ENCODE measurements at places on chromosomes 1 and 21. TPM values are rescaled to one million over a fixed set of nuclear protein-coding genes. Genes with fewer than 3 reads are reported as not detected.

SLC41A1 gene
- 26.4 TPM for total RNA-seq

BNIPL gene
- total RNA-seq, result 1.3 TPM

CGN gene
- total RNA-seq, result not detected

SPATA45 gene
- not detected for total RNA-seq

DNA sequence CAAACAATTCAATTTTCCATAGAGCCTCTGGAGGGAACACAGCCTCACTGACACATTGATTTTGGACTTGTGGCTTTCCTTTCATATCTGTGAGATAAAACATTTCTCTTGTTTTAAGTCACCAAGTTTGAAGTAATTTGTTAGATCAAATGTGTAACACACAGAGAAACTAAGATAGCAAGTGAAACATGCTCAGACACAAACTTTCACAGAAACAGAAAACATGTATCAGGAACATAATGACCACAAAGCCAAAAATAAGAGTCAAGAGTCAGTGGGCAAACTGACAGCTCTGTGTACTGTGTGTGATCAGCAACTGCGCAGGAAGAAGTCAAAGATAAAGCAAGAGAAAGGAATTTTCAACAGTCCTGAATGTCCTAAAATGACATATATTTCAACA is 1237.5 kb downstream of the AMY1C start:
- no peak for DNase-seq

DNA sequence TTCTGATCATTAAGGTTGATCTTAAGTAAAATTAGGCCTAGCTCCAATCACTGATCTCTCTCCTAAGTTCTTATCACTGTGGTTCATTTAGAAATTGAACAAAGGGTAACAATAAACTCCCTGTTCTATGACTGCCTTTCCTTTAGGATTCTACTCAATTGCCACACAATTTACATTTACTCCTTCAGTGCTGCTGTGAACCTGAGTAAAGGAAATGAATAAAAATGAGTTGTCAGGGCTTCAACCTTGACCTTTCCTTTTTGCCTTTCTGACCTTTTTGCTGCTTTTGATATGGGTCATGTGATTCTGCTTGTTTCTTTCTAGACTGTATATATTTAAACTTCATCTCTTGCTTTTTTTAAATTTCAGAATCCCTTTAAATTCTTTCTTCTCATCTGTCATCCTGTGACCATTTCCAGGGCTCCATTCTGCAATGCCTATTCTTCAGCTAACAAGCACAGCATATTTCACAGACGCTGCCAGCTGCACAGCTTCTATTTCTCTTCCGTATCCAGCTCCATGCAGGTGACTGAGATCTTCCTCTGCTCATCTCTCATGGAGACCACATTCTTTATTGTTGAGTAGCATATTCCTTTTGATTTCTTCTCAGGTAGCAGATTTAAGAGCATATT is 3.2 kb downstream of the LRRC8B start:
- no peak for DNase-seq

DNA sequence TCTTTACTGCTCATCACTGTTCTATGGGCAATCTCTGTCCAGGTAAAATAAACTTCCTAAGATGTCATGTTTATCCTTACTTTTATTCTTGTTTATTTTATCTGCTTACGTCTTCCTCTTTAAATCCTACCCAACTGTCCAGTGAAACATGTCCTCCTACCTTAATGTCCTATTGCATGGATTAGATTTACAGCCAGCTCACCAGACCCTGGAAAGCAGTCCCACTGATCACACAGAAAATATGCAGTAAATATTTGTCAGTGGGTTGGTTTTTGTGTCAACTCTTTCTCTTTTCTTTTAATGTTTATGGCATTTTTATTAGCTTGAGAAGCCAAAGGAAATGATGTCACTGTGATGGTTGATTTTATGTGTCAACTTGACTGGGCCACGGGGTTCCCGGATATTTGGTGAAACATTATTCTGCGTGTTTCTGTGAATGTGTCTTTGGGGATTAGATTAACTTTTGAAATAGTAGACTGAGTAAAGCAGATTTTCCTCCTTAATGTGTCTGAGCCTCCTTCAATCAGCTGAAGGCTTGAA is 258.3 kb downstream of the SRGAP2C start:
- no peak for DNase-seq

DNA sequence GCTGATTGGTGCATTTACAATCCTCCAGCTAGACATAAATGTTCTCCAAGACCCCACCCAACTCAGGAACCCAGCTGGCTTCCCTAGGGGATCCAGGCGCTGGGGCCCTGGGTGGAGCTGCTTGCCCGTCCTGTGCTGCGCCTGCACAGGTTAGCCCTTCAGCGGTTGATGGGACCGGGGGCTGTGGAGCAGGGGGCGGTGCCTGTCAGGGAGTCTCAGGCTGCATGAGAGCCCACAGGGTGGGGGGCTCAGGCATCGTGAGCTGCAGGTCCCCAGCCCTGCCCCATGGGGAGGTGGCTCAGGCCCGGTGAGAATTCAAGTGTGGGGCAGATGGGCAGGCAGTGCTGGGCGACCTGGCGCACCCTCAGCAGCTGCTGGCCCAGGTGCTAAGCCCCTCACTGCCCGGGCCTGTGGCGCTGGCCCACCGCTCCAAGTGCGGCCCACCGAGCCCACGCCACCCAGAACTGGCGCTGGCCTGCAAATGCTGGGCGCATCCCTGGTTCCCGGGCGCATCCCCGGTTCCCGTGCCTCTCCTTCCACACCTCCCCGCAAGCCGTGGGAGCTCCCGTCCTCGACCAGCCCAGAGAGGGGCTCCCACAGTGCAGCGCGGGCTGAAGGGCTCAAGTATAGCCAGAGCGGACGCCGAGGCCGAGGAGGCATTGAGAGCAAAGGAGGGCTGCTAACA is 23.1 kb upstream of the CLCA4 start:
- no peak for DNase-seq

DNA sequence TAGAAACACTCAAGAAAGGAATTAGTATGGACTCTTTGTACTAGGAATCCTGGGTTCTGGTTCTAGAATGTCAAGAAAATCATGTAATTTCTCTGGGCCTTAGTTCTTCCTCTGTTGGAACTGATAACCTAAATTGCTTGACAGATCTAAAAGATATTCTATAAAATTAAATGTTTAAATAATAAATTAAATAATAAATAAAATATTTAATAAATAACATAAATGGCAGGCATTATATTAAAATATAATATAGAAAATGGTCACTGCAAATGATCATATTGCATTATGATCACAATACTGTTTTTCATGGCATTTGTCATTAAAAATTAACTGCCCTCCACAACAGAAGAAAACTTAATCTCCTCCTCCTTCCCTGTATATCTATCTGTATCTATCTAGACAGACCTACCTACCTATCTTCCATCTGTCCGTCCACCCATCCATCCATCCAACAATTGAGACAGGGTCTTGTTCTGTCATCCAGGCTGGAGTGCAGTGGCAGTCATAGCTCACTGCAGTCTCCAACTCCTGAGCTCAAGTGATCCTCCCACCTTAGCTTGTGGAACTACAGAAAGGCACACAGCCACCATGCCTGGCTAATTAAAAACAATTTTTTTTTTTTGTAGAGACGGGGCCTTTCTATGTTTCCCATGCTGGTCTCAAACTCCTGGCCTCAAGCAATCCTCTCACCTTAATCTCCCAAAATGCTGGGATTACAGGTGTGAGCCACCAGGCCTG is 16.4 kb downstream of the NUCKS1 start:
- DNase-seq, result no peak

- DNase-seq, result no peak
These were observed 89.5 kb downstream of the OLFM3 start for GRCh38 chr1:101907264-101907663.

DNA sequence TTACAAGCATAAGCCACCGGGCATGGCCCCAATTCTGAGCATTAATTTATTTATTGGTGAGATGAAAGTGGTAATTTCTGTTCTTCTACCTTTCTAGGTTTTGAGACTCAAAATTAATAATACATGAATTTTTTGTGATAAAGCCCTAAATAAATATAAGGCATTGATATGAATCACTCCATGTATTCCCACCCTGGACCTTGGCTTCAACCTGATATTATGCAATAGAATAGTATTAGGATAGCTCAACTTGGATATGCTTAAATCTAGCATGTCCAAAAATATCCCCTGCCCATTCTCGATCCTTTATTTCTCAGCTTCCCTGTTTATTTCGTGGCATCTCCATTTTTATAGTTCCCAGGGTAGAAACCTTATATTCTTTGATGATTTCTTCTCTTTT is 2.5 kb downstream of the AGL start:
- no peak for DNase-seq

DNA sequence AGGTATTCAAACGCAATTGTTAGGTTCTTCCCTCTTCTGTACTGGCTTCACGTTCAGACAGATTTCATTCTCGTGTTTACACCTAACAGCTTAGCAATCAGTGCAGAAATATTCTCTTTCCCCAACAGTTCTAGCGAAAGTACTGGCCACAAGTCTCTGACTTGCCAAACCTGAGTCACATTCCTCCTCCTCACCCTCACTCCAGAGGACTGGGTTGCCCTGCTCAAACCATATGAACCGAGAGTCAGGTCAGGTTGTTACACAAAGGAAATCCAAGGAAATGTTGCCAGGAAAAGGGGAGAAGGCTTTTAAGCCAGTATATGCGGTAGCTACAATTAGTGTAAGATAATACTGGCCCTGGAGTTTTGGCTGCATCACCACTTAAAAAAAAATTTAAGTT is 282.5 kb downstream of the RGS7 start:
- DNase-seq, result no peak

DNA sequence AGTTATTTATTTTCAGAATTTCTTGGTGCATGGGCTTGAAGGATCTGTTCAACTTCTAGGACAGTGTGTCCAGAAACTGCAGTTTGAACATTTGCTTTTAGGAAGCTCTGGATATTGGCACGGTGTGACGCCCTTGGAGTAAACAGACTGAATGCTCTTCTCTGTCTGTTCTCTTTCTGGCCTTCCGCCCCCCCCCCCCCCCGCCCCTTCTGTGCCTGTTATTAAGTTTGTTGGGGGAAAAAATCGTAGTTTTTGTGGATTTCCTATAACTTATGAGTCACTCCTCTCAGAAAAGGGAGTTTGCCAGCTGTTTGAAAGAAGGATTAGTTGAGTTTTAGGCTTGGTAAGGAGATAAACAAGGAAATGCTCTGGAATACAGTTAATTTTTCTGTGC is 1.2 kb downstream of the KCTD3 start:
- no peak for DNase-seq

GRCh38 chr21:42515708-42516502 is 2.3 kb downstream of the SLC37A1 start:
- DNase-seq, result no peak
